Activated CD4-positive, alpha-beta T cell treated with anti-CD3 and anti-CD28 coated beads, Interleukin-2, amount 50 U/mL, for 4 hours (primary cell): ENCODE measurements at places on chromosomes 6 and 20.
A peak's percentile ranks its signal among the peaks of the same experiment; 100 is the strongest.

DNA sequence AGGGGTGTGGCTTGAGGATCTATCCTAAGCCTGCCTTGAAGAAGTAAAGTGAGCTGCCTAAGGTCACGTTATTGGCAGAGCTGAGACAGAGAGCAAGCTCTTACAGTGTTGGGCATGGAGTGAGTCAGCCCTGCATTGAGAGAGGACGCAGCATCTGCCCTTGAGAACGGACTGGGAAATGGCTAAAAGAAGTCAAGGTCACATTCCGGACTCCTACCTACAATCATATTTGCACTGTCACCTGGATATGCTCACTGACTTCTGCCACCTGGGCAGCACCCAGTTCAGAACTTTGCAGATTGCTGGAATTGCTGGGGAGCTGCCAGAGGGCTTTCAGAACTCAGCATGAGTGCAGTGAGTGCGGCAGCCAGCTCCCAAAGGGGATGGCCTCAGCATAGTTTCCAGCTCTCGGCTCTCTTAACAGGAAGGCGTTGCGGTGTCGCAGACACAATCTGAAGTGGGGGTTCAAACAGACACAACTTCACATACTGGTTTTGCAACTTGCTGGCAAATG lies 199.3 kb upstream of the SGK1 start:
- DNase-seq = no peak

GRCh38 chr6:158313989-158314388 lies 1.7 kb downstream of the TULP4 start:
- DNase-seq = no peak

GRCh38 chr6:43600595-43600994 lies 24.6 kb downstream of the POLH start:
- DNase-seq = no peak

- DNase-seq = no peak
These were observed 23.6 kb downstream of the POFUT1 start for GRCh38 chr20:32231245-32231644.

- no peak for DNase-seq
These were observed 33.7 kb upstream of the ELOVL5 start for GRCh38 chr6:53382421-53382820.

DNA sequence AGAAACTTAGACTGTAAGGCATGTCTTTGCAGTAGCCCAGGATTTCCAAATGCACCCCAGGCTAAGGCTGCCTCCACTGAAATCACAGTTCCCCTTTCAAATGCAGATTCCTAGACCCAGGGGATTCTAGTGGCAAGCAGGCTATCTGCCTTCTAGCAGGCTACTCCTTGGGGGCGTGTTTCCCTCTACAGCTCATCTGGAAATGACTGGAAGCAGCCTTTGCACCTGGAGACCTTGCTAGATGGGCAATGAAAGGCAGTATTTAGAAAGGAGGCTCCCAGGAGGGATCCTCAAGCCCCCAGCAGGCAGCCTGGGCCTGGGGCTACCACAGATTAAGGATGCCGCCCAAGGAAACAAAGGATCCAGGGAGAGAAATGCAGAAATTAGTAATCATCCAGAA lies 26.0 kb upstream of the SYNDIG1 start:
- DNase-seq = no peak

- no peak for DNase-seq
These were observed 256.5 kb downstream of the TENT5A start for GRCh38 chr6:81495999-81496398.

- DNase-seq = no peak
These were observed at the start of gene RSPO3 for GRCh38 chr6:127118298-127119101. RSPO3 (plus strand) TSS chr6:127118671; CDS start chr6:127119193, 522 bp downstream.

DNA sequence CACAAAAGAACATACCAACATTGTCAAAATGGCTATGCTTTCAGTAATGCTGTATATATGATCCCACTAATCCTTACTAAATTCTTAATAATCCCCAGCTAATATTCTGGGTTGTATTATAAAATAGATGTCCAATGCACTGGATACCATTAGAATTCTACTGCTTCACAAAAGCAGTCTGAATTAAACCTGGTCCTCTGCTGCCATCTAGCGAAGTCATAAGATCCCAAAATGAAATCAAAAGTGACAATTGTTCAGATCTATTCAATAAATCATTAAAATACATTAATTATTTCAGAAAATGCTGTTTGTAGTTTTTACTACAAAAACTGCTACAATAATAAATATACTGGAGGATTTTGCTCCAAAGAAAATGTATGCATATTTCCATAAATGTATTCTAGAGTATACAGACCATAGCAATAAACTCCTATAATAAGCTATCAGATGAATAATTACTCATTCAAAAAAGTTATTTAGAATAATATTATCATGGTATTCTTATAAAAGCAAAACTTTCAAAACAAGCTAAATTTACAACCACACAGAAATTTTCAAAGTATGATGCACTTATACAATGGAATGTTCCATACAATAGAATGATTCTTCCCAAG lies 92.6 kb downstream of the RNGTT start:
- DNase-seq = peak; percentile 31

GRCh38 chr6:155830531-155830930 lies 374.9 kb upstream of the NOX3 start:
- no peak for DNase-seq

- no peak for DNase-seq
These were observed 15.0 kb downstream of the PPP1R10 start for GRCh38 chr6:30601815-30602641.

DNA sequence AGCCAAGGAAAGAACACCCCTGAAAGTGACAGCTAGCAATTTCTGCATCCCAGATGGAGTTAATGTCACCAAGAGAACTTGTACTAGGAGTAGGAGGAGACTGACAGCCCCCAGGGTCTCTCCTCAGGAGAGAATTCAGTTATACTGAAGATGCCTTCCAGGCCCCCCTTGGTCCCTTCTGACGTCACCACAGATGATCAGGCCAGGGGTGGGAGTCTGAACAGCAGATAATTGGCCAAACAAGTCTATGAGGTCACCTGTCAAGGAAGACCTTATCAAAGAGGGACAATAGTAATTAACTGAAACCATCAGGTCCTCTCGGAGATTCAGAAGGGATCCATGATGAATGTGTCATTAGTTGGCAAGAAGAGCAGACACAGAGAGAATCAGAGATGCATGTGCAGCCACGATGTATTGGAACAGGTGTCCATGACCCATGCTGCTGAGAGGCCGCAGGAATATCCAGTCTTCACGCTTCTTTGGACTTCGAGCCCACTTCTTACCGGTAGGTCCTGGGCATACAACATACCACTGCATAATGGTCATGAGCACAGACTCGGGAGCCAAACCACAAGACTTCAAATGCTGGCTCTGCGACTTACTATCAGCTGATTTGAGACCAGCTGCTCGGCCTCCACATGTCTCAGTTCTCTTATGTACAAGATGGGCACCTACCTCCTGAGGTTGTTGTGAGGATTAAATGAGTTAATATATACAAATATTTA lies 10.2 kb downstream of the TRIM10 start:
- no peak for DNase-seq

DNA sequence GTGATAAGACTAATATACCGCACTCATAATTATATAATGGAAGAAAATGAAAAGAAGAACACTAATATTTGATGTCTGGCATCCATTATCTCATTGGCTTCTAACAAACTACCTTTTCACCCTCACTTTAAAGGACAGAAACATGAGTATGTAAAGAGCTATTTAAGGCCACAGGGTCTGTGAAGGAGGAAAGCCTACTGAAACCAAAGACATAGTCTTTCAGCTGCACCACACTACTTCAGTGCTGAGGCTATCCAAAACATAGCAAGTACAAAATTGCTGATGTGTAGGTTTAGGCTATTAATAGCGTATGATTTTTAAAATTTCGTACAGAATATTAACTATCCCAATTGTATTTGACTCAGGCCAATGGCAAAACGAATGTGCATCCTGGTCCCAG lies 38.2 kb upstream of the SLC2A12 start:
- DNase-seq = no peak

GRCh38 chr20:3323398-3323797 lies 84.1 kb downstream of the DNAAF9 start:
- no peak for DNase-seq

DNA sequence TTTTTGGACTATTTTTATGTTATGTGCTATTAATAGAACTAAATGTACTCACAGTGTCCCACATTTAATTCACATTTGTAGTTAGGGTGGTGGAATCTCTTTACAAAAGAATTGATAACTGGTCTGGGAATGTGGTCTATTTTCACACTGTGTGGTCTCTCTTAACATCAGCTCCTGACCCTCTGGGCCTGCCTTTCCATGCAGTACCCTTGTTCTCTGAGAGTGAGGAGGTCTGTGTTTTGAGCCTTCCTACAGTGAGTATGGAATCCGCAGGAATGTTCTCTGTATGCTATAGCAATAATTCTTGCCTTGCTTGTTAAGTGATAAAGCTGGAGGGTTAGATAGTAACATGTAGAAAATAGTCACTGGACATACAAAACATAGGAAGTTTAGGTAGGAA lies 717.3 kb upstream of the POU3F2 start:
- DNase-seq = no peak

- DNase-seq = no peak
These were observed 24.8 kb upstream of the PBOV1 start for GRCh38 chr6:138242987-138243592.

DNA sequence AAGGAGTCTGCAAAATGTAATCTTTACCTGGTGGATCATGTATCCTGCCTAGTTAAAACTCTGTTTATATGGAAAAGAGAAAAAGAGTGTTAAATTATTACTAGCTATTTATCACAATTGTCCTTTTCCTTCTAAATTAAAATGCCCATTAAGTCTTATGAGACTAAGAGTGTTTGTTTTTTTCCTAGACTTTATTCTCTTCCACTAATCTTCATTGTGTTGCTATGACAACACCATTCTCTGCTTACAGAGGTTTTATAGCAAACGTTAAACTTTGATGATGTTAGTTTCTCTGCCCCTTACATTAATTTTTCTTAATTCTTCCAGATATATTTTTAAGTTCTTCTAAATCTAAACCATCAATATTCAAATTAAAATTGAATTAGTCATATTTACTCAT lies 420.8 kb downstream of the TBC1D32 start:
- DNase-seq = no peak

DNA sequence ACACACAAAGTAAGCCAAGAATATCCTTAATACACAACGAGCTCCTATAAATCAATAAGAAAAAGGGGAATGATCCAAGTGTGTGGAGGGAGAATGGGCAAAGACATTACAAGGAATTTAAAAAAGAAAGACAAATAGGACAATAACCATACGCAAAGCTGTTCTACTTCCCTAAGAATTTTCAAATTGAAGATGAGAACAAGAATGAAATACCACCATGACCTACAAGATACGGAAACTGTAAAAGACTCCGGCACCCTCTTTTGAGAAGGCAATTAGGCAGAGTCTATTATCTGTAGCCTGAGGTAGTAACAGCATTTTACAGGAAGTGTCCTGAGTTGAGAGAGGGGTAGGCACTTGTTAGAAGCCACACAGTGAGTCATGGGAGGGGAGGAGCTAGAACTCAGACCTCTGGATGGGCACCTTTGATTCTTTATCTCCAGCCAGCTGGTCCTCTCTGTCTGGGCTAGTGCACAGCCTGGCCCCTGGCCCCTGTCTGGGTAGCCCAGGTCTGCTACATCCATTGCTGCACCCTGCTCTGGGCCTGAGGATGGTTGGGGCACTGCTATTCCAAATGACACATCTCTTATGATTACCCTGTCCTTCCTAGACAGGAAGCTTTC lies 15.3 kb downstream of the RSPO4 start:
- no peak for DNase-seq

DNA sequence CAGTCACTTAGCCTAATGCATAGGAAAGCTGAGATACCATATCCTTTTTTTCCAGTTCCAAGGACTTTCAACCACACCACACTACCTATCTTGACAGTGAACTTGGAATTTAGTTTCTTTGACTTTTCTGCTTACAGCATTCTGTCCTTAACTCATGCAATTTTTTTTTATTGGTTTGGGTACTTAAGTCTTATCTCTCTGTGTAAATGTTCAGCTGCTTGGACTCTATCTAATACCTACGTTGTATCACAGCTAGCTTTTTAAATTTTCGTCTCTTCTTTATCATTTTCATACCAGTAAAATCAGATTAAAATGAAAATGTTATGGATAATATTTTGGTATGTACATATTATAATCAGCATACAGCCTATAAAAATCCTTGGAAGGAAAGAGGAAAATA lies 106.9 kb upstream of the ADGRF1 start:
- no peak for DNase-seq

- no peak for DNase-seq
These were observed 1173.9 kb upstream of the CITED2 start for GRCh38 chr6:140548366-140548765.
